HuH-7 (cell line): ENCODE measurements at places on chromosomes 3 and 15.

- no peak for DNase-seq
These were observed 124.0 kb upstream of the WNT5A start for GRCh38 chr3:55611121-55611520.

DNA sequence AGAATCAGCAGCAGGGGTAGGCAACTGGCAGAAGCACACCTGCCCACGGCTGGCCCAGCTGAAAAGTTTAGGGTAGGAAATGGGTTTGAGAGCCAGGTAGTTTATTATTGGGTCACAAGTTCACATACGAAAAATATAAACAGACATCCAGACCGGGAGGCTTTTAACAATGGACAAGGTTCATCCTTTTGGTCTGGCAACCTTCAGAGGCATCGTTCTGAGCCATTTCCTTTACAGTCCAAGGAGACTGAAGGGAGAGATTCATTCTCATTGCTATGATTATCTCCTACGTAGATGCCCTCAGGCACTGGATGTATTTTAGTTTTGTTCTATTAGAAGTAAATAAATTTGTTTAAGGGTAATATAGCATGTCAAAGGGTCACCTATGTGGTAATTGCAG is 248.0 kb upstream of the THBS1 start:
- DNase-seq = no peak

DNA sequence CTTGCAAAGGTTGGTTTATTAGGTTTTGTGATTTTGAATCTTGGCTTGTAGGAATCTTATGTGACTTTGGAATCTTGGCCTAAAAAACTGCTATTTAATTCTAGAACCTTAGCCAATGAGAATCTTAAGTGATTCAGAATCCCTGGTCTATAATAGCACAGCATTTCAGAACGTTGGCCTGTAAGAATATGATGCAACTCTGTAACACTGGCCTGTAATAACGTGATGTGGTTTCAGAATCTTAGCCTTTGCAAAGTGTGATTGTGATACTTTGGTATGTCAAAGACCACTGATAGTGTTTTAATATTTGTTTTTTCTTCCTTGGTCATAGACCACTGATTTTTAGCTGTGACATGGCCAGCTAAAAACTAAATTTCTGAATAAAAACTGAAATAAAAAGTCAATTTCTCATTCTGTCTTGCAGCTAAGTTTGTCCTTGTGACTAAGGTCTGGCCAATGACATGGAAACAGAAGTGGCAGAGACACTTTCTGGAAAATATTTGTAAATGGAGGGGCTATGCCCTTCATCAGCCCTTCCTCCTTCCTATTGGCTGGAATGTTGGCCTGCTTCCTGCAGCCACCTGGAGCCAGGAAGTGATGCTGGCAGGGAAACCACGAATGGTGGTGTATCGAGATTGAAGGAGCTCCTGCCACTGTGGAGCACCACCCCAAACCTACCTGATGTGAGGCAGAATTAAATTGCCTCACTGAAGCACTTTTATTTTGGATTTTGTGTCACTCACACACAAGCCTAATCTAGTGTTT is 42.3 kb upstream of the CORO2B start:
- DNase-seq = no peak

DNA sequence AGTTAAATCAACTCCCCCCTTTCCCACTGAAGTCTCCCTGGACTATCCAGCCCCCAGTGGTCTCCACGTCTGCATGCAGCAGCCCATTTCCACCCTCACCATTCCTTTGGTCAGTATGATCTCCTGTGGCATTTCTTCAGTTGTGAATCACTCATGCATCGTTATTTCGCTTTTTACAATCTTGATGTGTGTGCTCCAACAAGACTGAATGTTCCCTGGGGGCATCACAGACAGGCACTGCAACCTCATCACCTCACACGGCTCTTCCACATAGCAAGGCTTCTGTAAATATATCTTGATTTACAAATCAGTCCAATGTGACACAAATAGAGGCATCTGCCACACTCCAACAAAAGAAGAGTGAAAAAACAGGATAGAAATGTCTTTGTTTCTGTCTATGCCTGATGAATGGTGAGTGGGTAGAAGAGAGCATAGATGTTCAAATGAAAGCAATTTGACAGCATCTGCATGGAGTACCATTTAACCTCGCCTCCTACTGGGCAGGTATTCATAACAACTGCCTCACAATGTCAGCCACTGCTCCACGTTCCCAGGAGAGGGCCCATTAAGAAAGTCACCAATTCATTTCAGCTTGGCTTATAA is 5.2 kb downstream of the HEG1 start:
- DNase-seq = no peak

DNA sequence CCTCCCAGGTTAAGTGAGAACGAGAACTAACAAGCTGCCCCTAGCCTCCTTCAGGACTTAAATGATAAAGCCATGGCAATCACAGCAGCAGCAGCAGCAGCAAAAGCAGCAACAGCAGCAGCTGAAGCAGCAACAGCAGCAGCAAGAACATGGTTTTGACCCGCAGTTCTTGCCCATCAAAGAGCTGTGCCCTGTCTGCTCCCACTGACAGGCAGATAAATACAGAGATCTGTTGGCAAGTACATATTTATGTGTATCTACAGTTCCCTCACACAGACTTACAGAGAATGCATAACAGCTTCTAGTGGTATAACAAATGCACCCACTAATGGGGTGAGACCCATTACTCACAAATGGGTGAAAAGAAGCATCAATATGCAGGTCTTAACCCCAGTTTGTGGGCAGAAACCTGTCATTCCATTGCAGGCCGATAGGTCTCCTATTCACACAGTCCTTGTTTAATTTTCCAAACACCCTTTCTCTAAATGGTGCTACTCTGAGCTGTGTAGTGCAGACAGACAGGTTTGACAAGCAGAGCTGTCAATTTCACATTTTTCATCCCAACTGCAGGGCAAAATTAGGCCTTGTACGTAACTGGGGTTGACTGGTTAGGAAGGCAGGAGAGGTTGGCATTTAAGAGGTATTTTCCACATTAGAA is 316.3 kb downstream of the TIGIT start:
- DNase-seq = no peak
